ENCODE measurements at places on chromosomes 12 and 14. TPM values are rescaled to one million over a fixed set of nuclear protein-coding genes. Genes with fewer than 3 reads are reported as not detected.

The NR1H4 gene
- total RNA-seq = not detected

GRCh38 chr14:79631276-79631675, 580.0 kb downstream of the DIO2 start:
- DNase-seq = no peak

DNA sequence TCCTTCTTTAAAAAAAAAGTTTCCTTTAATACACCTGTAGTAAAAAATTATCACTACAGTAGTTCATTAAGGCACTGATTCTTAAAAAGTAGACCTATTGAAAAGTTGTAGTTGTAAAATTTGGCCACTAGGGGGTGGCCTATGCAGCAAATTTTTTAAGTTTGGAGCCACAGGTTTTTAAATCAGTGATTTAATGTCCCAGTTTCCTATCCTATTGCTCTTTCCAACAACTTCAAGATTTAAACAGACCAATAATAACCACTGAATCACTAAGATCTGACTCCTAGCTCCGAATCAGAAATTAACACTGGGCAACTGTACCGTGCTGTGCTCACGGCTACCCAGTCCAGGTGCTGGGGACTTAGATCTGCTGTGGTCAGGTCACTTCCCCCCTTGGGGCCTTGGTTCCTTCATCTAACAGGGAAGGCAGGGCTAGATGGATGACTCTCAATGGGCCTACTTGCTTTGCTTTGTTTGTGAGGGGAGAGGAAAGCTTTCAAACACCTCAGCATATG, 279.3 kb downstream of the MED13L start:
- no peak for DNase-seq

GRCh38 chr12:59637692-59638070, 41.9 kb downstream of the SLC16A7 start:
- DNase-seq = no peak

- no peak for DNase-seq
These were observed 982.9 kb upstream of the TMEM132C start for GRCh38 chr12:127284021-127284420.

All from Caco-2 (cell line).